ENCODE measurements at places on chromosomes 2 and 18. TPM values are rescaled to one million over a fixed set of nuclear protein-coding genes. Genes with fewer than 3 reads are reported as not detected.

CHST9 gene
- total RNA-seq = not detected

COL4A3 gene
- total RNA-seq = 0.73 TPM

DPP4 gene
- 23.3 TPM for total RNA-seq

DNA sequence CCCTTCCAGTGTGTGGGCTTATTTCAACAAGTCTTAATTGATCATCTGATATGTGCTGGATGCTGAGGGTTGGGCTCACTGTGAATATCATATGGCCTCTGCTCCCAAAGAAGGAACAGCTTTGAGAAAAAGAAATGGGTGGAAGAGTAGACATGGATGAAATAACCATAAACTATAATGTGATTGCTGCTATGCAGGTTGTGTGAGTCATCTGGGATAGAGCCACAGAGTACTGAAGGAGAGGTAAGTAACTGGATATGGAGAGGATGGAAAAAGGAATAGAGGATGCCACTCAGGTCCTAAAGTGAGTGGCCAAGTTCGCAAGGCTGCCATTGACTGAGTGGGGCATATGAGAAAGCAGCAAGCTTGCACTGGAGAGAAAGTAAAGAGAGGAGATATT, 8.7 kb upstream of the DSG2 start:
- DNase-seq = peak; percentile 44

DNA sequence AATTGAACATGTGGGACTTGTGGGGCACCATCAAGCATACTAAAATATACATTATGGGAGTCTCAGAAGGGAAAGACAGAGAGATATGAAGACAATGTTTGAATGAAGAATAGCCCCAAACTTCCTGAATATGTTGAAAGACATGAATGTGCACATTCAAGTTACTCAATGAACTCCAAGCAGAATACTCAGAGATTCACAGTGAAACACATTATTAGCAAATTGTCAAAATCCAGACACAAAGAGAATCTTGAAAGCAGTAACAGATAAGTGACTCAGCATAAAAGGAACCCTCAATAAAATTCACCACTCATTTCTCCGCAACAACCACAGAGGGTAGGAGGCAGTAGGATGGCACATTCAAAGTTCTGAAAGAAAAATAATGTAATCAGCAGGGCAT, 8.8 kb downstream of the C2orf92 start:
- no peak for DNase-seq

DNA sequence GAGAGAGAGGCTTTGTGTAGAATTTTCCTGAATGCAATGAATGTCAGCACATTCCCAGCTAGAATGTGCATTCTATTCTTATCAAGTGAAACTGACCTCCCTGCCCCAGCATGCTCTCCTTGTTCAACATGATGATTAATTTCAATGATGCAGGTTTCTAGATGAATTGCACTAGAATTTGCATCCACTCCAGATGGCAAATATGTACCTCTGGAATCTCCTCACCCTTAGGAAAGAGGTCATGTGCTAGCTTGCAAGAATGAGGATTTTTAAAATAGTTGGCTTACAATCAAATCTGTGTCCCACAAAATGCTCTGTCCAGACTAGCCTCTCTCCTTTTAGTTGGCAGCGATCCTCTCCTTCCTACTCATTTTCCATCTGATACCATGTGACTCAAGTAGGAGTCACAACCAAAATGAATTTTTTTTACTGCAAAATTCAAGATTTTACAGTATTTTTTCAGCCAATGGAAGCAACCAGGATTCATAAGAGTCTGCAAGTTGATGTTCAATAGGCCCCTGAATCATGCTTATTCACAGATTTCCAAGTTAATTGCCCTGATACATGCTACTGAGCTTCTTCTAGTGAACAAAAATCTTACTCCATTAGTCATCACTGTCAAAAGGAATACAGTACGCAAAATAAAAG, 21.0 kb upstream of the STAT4 start:
- peak; percentile 97 for DNase-seq

DNA sequence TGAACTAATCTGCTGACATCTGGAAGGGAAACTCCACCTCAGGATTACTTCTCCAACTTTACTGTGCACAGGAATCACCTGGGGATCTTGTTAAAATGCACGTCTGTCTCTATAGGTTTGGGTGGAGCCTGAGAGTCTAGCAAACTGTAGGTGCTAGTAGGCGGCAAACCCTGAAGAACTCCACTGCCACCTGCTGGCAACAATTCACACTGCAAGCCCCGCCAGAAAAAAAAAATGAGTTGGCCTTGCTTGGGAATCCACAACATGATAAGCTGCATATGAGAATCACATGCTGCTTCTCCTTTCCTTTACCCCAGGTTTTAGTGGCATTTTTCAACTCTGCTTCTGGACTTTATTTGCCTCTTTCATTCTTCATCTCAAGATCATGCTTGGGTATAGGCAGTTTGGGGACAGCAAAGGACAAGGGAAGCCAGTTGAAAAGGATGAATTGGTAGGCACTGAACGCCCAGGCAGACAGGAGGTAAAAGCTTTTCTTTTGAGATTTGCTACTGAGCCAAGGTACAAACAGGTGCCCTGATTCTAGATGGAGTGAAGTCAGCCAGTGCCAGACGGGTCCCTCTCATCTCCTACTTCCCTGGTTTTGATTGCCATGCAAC, 88.8 kb downstream of the VIT start:
- peak; percentile 84 for DNase-seq

DNA sequence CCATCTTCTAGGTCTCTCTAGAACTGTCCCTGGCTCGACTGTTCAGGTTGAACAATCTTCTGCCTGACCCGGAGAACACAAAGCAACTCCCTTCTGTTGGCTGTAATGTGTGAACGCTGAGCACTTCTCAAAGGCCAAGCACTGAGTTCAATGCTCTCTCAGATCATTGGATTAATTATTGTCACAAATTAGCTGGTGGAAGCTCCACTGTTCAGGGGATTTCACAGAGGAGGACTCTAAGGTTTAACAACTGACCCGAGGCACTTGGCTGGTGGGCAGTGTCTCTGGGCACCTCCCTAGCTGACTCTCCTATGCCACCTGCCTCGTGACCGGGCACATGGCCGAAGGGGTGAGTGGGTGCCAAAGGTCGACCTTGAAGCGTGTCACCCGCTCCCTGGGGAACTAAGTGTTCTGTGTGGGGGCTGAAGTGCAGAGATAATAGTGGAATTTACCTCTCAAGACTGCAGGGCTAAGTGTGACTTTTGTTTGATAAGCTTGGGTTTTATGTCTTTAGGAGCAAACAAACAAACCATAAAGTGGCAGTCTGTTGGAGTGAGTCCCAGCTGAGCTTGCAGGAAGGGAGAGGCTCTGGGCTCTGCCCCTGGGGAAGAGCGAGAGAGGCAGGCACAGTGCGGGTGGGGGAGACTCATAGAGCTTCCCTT, 64.8 kb downstream of the BCL2L11 start:
- DNase-seq = peak; percentile 68
